ENCODE measurements at places on chromosomes 1 and 21. TPM values are rescaled to one million over a fixed set of nuclear protein-coding genes. Genes with fewer than 3 reads are reported as not detected.

GRCh38 chr1:199948587-199949280 is 78.8 kb upstream of the NR5A2 start:
- no peak for DNase-seq
- no peaks in the 10 kb centered on the region for H3K36me3 ChIP-seq
- H3K27ac ChIP-seq = no peak overlapping the region
- no peaks in the 10 kb centered on the region for H3K27me3 ChIP-seq
- H3K4me1 ChIP-seq = no peaks in the 10 kb centered on the region

GRCh38 chr1:210372931-210373627 is 44.4 kb downstream of the HHAT start:
- H3K4me3 ChIP-seq = no peak overlapping the region
- no peaks in the 10 kb centered on the region for H3K36me3 ChIP-seq
- no peaks in the 10 kb centered on the region for H3K4me1 ChIP-seq
- no peak for DNase-seq
- no peak overlapping the region for H3K27ac ChIP-seq

DNA sequence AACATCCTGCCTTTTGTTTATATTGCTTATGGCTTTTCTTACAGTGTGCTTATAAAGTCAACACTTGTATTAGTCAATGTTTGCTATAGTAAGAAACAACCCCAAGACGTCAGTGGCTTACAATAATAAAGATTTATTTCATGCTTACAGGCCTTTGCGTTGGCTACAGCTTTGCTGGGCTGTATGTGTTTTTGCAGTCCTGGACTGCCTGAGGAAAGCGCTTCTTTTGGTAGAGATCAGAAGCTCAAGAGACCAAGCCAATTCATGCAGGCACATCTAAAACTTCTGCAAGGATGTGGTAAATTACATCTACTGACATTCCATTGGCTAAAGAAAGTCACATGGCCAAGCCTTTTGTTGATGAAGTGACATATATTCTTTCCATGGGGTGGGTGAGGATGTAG is 17.5 kb upstream of the PRKAA2 start:
- no peak overlapping the region for H3K4me3 ChIP-seq
- no peaks in the 10 kb centered on the region for H3K4me1 ChIP-seq
- H3K27ac ChIP-seq = no peak overlapping the region
- no peaks in the 10 kb centered on the region for H3K36me3 ChIP-seq
- H3K27me3 ChIP-seq = no peaks in the 10 kb centered on the region

DNA sequence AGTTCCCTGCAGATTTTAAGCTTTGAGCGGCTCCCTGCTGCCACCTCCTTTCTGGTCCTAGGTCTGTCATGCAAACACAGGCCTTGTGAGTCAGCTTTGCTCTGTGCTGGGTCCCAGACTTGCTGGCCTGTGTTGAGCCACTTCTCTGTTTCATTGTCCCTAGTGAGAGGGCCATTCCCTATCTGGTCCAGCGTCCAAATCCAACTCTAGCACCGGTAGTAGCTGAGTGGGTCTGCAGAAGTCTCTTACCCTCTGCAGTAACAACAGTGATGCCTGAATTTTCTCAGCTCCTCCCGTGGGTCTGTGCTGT is 5.8 kb downstream of the TTC22 start:
- H3K36me3 ChIP-seq = no peaks in the 10 kb centered on the region
- no peak for DNase-seq
- peaks cover 22% of the 10 kb centered on the region for H3K4me1 ChIP-seq
- no peak overlapping the region for H3K27ac ChIP-seq
- no peak overlapping the region for H3K4me3 ChIP-seq

DNA sequence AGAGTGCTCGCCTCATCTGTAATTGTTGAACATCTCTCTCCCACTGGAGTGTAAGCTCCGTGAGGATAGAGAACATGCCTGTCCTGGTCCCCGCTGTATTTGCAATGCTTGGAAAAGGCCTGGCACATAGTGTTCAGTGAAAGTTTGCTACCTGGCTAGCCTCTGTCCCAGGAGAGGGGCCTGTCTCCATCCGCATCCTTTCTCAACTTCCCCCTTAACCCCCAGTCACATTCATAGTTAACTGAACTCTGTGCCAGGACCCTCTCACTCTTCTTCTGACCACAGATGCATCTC is 15.2 kb downstream of the SPOCD1 start:
- H3K27ac ChIP-seq = no peak overlapping the region
- H3K4me3 ChIP-seq = no peak overlapping the region
- DNase-seq = no peak

DNA sequence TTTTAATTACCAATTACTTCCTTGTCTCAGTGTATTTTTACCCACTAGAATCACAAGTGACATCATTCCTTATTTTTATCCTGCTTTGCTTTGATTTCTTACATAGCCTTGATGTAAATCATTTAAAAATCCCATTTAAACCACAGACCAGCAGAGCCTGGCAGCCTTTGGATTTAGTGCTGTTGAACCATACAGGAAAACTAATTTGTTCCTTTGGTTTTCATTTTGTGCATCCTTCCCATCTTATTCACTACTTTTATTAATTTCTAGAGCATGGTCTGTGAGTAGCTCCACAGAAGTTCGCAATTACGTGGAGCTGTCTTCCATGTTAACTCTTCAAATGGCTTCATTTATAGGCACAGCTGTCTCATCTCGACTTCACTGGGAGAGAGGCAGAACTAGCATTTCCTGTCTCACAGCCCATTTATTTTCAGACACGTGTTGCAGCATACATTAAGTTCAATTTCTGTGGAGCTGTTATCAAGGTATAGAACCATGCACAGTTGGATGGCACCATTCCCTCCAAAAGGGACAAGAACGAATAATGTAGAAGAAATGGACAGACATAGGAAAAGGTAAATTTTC is 235.3 kb downstream of the MRPL39 start:
- no peak overlapping the region for H3K4me3 ChIP-seq
- no peaks in the 10 kb centered on the region for H3K36me3 ChIP-seq
- no peak overlapping the region for H3K27ac ChIP-seq
- no peaks in the 10 kb centered on the region for H3K27me3 ChIP-seq

GRCh38 chr1:45196863-45197262 is 9.5 kb downstream of the ZSWIM5 start:
- DNase-seq = no peak
- H3K4me3 ChIP-seq = no peak overlapping the region
- no peaks in the 10 kb centered on the region for H3K4me1 ChIP-seq

DNA sequence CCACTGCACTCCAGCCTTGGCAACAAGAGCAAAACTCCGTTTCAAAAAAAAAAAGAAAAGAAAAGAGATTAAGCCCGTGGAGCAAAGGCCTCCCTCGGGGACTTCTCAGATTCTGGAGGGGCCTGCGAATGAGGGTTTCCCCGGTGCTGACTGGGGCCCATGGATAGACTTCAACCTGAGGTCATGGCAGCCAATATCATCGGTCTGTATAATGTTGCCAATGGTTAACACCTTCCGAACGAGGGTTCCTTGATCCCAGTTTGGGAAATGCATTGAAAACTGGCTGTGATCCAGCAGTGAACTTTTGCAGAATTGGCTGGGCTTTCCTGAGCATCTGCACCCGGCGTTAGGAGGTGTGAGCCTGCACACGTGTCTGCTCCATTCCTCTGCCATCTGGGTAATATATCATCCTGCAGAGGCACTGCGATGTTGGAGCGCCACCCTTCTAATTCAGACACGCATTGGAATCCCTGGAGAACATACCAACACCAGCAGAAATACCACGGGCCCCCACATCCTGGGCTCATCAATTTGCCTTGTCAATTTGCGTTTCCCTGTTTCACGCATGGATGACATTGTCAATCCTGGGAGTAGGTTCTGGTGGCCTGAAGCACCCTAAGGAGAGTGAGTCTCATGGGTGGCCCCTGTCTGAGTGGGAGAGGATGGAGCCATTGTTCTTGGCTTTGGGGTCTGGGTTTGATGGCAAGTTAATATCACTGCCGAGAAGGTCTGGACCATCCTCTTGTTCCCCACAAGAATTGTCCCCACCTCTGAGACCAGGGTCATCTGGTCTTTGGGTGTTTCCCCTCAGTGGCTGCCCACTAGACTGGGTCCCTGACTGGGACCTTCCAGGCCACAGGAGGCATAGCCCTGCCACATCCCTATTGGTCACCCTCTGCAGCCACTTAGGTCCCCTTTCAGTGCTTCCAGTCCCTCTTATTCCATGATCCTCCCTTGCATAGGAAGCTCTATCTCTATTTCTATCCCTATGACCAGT is 441.0 kb downstream of the PTPRU start:
- H3K4me1 ChIP-seq = no peaks in the 10 kb centered on the region
- H3K4me3 ChIP-seq = no peak overlapping the region
- H3K27me3 ChIP-seq = no peaks in the 10 kb centered on the region
- DNase-seq = no peak
- no peak overlapping the region for H3K27ac ChIP-seq

- no peak for DNase-seq
- H3K27ac ChIP-seq = no peak overlapping the region
- H3K27me3 ChIP-seq = no peaks in the 10 kb centered on the region
- peaks cover 13% of the 10 kb centered on the region for H3K4me1 ChIP-seq
- no peaks in the 10 kb centered on the region for H3K36me3 ChIP-seq
Observed at GRCh38 chr1:18347559-18347958, 133.2 kb upstream of the KLHDC7A start.

GRCh38 chr1:58466630-58467241 is 79.8 kb downstream of the OMA1 start:
- no peaks in the 10 kb centered on the region for H3K4me1 ChIP-seq
- no peak overlapping the region for H3K27ac ChIP-seq
- DNase-seq = no peak
- no peaks in the 10 kb centered on the region for H3K36me3 ChIP-seq

GRCh38 chr21:32413015-32413504 is 554 bp downstream of the EVA1C start:
- no peak overlapping the region for H3K27ac ChIP-seq
- no peak for DNase-seq
- no peaks in the 10 kb centered on the region for H3K36me3 ChIP-seq

GRCh38 chr1:183323849-183324683 is 94.1 kb downstream of the NMNAT2 start:
- H3K36me3 ChIP-seq = no peaks in the 10 kb centered on the region
- no peaks in the 10 kb centered on the region for H3K4me1 ChIP-seq
- H3K4me3 ChIP-seq = no peak overlapping the region
- H3K27me3 ChIP-seq = no peaks in the 10 kb centered on the region

DNA sequence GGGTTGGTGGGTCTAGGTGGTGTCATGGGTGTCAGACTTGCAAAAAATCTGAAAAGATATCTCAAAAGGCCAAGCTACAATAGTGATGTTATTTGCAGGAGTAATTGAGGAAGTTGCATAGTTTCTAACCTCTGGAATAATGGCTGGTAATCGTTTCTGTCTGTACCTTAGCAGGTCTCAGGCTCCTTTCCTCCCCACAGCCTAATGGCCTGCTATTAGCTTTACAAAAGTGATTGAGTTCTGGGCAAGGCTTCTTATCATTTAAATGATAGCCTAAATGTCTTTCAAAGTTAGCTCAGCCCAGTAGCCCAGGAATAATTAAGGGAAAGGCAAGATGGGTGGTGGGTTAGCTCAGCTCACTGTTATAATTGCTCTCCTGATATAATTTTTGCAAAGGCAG is 37.7 kb upstream of the IGSF5 start:
- no peaks in the 10 kb centered on the region for H3K27me3 ChIP-seq
- no peak overlapping the region for H3K27ac ChIP-seq
- H3K36me3 ChIP-seq = no peaks in the 10 kb centered on the region
- H3K4me1 ChIP-seq = no peaks in the 10 kb centered on the region
- H3K4me3 ChIP-seq = no peak overlapping the region

DNA sequence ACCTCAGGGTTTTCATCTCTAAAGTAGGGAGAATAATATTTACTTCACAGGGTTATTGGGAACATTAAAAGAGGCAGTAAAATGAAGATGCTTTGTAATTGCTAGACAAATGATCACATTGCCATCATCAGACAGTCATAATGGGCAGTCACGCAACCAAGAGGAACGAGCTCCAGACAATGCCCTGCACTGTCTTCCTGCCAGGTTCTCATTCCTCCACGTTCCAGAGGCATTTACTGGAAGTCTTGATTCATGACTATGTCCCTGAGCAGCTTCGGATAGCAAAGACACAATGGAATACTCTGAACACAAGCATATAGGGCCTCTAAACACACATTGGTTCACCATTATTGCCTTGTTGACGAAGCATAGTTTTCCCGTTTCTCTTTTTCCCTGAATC is 389.7 kb downstream of the NTNG1 start:
- DNase-seq = no peak
- H3K4me3 ChIP-seq = no peak overlapping the region
- H3K36me3 ChIP-seq = no peaks in the 10 kb centered on the region
- H3K27ac ChIP-seq = no peak overlapping the region

Gene TRIM67
- not detected for total RNA-seq

Gene TMEM82
- not detected for total RNA-seq

Gene DPT
- total RNA-seq = 0.10 TPM

Gene CD1B
- total RNA-seq = not detected

Gene PRAMEF27
- not detected for total RNA-seq

Gene SH3D21
- 4.9 TPM for total RNA-seq

Gene EPHB2
- 2.0 TPM for total RNA-seq

Gene PAQR6
- 2.6 TPM for total RNA-seq

Data from GM12878 (cell line).